ENCODE measurements at places on chromosomes 2 and 18.

DNA sequence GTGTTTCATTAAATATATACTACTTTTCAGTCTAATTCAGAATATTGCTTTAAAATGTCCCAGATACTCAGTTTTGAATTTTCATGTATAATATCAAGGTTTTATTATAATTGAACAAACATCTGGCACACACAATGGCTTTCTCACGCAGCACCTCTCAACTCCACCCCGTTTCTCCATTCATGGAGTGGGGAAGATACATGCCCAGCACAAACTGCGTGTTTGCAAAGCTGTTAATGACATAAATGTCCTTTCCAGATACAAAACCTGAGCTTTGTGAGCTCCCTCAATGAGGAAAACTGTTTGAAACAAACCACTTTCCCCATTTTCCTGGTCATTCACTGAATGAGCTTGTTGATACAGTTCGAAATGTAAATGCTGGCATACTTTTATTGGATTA lies 150.3 kb upstream of the RASGRP3 start:
- DNase-seq, result no peak

GRCh38 chr2:237760506-237761502 lies 37.8 kb upstream of the RBM44 start:
- DNase-seq, result no peak

- no peak for DNase-seq
These were observed 756.7 kb downstream of the SOCS6 start for GRCh38 chr18:71045331-71046065.

- no peak for DNase-seq
These were observed 225.0 kb upstream of the NT5C1B start for GRCh38 chr2:18814387-18814786.

GRCh38 chr2:43174368-43174916 lies 52.0 kb downstream of the ZFP36L2 start:
- DNase-seq, result no peak

DNA sequence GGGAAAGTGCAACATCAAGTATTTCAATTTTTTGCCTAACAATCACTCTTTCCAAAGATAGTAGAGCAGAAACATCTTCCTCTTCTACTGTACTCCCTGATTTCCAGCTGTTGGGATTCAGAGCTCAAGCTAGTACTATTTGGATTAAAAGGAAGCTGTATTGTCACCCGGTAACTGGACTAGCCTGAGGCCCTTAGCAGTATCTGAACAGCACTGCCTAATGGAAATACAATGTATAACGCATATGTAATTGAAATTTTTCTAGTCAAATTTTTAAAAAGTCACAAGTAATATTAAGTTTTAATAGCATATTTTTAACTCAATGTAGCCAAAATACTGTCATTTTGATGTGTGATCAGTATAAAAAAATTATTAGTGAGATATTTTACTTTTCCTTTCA lies 86.2 kb downstream of the COX7A2L start:
- no peak for DNase-seq
